ENCODE measurements at places on chromosomes 4 and X. TPM values are rescaled to one million over a fixed set of nuclear protein-coding genes. Genes with fewer than 3 reads are reported as not detected.

Gene RENBP
- total RNA-seq, result 4.7 TPM

GRCh38 chrX:24243188-24243587 lies 70.7 kb downstream of the SUPT20HL2 start:
- H3K4me1 ChIP-seq, result no peaks in the 10 kb centered on the region
- no peak overlapping the region for H3K27ac ChIP-seq
- no peaks in the 10 kb centered on the region for H3K27me3 ChIP-seq
- H3K36me3 ChIP-seq, result no peaks in the 10 kb centered on the region

GRCh38 chr4:181685461-181685860 lies 557.7 kb upstream of the TENM3 start:
- H3K36me3 ChIP-seq, result no peaks in the 10 kb centered on the region
- no peaks in the 10 kb centered on the region for H3K27me3 ChIP-seq
- H3K4me1 ChIP-seq, result no peaks in the 10 kb centered on the region
- no peak for DNase-seq
- H3K27ac ChIP-seq, result no peak overlapping the region

DNA sequence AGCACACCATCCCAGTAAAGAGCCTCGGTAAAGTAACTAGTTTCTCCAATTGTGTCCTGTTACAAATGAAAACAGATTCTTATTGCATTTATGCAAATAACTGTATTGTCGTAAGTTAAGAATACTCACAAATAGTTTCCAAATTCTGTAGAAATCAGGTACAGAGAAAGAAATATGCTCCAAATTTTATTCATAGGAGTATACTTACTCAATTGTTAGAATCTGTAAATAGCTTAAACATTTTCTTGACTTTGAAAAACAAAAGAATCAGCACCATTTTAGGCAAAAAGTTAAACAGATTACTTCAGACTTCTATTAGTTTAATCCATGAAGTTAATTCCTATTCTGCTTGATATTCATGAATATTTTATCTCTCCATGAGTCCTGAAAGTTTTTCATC lies 10.7 kb downstream of the CNGA1 start:
- DNase-seq, result no peak
- H3K27me3 ChIP-seq, result no peaks in the 10 kb centered on the region
- no peak overlapping the region for H3K4me3 ChIP-seq

GRCh38 chr4:176981074-176981473 lies 188.4 kb upstream of the VEGFC start:
- no peaks in the 10 kb centered on the region for H3K27me3 ChIP-seq
- H3K4me1 ChIP-seq, result no peaks in the 10 kb centered on the region
- no peak for DNase-seq
- H3K4me3 ChIP-seq, result no peak overlapping the region

DNA sequence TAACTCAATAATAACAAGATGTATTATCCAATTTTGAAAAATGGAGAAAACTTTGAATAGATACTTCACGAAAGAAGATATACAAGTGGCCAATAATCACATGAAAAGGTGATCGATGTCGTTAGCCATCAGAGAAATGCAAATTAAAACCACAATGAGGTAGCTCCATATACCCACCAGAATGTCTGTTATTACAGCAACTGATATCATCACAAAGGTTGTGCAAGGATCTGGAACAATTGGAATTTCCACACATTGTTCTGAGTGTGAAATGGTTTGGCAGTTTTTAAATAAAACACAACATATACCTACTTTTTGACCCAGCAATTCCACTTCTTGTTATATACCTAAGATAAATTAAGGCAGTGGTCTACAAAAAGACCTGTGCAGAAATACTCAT lies 71.7 kb downstream of the IRS4 start:
- no peaks in the 10 kb centered on the region for H3K4me1 ChIP-seq
- no peaks in the 10 kb centered on the region for H3K27me3 ChIP-seq
- H3K27ac ChIP-seq, result no peak overlapping the region
- H3K4me3 ChIP-seq, result no peak overlapping the region
- DNase-seq, result no peak

DNA sequence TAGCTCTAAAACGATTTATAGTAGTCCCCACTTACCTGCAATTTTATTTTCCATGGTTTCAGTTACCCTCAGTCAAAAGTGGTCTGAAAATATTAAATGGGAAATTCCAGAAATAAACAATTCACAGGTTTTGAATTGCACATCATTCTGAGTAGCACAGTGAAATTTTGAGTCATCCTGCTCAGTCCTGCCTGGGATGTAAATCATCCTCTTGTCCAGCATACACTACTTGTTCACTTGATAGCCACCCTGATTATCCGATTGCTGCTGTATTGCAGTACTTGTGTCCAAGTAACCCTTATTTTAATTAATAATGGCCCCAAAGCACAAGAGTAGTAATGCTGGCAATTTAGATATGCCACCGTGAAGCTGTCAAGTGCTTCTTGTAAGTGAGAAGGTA lies 23.5 kb upstream of the BDH2 start:
- H3K4me3 ChIP-seq, result no peak overlapping the region
- no peaks in the 10 kb centered on the region for H3K4me1 ChIP-seq
- H3K36me3 ChIP-seq, result no peaks in the 10 kb centered on the region
- H3K27ac ChIP-seq, result no peak overlapping the region
- H3K27me3 ChIP-seq, result no peaks in the 10 kb centered on the region
- no peak for DNase-seq
